ENCODE measurements at places on chromosomes 5 and 9.

DNA sequence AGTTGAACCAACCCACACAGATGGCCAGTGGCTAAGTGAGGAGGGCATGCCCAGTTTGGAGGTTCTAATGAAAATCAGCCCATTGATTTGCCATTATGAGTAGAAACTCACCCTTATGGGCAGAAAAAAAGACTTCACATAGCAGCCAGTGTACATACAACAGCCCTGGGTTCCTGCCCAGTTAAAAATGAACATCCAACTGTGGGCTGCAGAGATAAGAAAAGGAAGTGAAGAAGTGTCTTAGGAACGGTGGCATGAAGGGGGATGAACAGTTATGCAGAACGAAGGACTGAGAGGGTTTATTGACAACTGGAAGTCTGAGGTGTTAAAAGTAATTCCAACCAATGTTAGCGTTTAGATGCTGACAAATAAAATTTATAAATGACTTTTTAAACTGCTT, 118.4 kb downstream of the MARCHF3 start:
- DNase-seq = no peak

DNA sequence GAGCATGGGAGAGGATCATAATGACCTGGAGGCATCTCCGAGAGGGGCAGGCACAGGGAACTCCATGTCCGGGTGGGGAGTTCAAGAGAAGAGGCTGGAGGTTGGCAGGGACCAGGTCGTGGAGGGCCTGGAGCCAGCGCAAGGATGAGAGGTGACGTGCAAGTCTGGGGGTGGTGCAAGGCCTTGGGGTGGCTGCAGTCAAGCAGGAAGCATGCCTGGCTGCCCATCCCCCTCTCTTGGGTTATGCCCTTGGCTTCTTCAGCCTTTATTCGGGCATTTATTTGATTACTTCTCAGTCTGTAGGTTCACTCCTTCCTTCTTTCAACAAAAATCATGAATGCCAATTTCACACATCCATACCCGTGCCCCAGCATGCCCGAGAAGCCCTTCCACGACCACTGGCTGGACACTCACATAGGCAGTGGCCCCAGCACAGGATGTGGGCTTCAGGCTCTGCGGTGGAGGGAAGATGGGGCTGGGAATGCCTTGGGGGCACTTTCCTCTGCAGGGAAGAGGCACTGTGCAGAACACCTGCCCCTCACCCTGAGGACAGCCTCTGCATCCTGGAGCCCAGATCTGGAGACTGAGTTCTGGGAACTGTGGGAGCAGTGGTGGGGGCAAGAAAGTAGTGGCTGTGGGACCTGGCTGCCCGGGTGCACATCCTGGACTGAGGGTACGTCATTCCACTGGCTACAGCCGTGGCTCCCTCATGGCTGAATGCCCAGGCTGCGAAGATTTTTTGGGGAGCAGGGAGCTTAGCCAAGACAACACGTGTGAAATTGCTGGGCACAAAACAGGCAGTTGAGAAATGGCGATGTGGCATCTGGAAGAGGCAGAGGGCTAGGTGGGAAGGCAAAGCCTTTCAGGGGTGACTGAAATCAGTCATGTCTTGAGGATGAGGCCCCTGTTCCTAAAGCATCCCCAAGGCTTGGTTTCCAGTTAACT, 38.6 kb downstream of the CRB2 start:
- no peak for DNase-seq

DNA sequence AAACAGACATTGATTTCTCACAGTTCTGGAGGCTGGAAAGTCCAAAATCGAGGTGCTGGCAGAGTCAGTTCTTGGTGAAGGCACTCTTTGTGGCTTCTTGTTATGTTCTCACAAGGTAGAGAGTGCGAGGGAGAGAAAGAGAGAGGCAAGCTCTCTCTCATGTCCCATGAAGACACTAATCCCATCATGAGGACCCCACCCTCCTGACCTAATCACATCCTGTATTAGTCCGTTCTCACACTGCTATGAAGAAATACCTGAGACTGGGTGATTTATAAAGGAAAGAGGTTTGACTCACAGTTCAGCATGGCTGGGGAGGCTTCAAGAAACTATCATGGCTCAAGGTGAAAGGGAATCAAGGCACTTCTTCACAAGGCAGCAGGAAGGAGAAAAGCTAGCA, 5.7 kb upstream of the AMACR start:
- no peak for DNase-seq

DNA sequence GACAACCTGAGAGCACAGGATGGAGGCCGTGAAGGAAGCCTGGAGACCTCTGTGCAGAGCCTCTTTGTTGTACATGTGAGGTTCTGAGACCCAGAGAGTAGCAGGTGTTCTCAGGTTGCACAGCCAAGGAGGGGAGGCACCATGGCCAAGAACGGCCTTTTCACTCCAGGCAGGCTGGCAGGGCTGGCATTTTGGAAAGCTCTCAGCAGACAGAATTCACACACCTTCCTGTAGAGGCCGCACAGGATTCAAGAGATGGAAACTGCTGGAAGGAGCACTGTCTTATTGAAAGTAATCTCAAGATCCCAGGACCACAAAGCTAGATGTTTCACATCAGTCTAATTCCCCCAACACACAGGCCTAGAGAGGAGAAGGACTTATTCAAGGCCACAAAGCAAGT, 52.8 kb upstream of the XPA start:
- no peak for DNase-seq

DNA sequence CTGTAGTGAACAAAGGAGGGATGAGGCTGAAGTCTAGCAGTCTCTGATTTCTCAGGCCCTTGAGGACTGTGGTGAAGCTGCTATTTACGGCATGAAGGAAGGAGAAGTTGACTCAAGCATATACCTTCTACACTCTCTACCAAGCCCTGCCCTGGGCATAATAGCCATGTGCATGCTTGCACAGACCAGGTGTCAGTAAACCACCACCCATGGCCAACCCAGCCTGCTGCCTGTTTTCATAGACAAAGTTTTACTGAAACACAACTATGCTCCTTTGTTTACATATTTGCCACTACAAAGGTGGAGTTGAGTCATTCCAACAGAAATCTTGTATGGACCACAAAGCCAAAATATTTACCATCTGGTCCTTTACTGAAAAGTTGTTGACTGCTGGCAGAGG, 126.9 kb downstream of the PAPPA start:
- DNase-seq = no peak

DNA sequence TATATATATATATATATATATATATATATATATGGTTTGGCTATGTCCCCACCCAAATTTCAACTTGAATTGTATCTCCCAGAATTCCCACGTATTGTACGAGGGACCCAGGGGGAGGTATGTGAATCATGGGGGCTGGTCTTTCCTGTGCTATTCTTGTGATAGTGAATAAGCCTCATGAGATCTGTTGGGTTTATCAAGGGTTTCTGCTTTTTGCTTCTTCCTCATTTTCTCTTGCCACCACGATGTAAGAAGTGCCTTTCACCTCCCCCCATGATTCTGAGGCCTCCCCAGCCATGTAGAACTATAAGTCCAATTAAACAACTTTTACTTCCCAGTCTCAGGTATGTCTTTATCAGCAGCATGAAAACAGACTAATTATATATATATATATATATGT, 52.3 kb upstream of the ADAMTS2 start:
- no peak for DNase-seq

GRCh38 chr5:129445379-129445778, 14.7 kb upstream of the ADAMTS19 start:
- no peak for DNase-seq

GRCh38 chr5:156694598-156694997, 155.5 kb upstream of the PPP1R2B start:
- DNase-seq = no peak

- DNase-seq = no peak
Observed at GRCh38 chr5:53994148-53994547, 316.2 kb downstream of the ARL15 start.

DNA sequence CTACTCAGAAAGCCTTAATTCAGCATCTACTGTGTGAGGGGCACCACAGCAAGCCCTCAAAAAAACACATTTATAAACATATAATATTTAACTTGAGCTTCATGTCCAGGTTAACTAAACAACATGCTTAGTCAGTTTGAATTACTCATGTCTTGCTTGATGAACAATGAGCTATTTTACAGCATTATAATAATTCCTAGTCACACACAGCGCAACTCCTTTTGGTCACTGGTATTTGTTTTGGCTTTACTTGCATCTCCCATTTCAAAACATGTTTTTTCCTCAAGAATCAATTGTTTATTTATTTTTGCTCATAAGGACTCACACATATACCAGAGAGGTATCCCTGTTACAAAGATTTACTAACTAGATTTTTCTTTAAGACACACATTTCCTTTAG, 616.7 kb upstream of the DAB2 start:
- DNase-seq = no peak

DNA sequence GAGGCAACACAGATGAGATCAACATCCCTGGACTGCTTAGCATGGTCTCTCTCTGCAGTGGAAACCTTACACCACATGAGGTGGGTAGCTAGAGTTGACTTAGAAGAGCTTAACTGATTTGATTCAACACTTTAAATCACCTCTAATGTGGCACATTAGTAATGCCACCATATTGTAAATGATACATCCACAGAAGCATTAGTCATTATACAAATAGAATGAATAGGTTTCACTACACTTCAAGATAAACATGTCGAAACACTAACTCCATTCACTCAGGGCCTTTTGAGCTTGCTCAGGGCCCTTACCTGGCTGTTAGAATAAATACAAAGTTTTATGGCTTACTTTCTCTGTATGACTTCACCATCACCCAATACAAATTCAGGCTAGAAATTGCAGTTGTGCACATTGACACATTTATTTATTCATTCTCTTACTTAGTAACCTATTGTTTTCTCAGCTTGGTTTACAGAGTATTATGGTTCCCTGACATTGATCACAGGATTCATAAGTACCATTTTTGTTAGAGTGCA, 9.3 kb upstream of the SMAD5 start:
- no peak for DNase-seq

- DNase-seq = no peak
Observed at GRCh38 chr5:125440905-125441304, 694.5 kb upstream of the ZNF608 start.

DNA sequence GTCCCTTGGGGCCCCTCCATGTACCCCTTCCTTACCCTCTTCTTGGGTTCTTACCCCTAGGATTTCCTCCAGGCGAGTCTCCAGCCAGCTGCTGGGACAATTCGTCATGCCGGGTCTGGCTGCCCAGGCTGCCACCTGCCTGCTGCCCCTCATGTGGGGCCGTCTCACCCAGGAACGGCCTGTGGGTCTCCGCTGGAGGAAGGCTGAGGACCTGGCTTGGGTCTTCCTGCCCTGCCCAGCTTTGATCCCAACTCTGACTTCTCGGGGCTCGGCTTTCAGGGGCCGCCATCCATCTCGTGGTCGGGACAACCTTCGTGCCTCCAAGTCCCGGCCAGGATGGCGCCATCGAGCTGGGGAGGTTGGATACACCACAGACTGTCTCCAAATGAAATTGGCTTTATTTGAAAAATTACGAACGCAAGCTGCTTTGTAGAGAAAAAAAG, 38.1 kb downstream of the HMCN2 start:
- DNase-seq = no peak

GRCh38 chr5:74586856-74587255, 53.7 kb downstream of the ENC1 start:
- no peak for DNase-seq

GRCh38 chr9:125436613-125437443, 175.2 kb downstream of the GAPVD1 start:
- DNase-seq = no peak

- no peak for DNase-seq
Observed at GRCh38 chr5:62066761-62067277, 239.2 kb upstream of the KIF2A start.
